Central memory CD8-positive, alpha-beta T cell (primary cell): ENCODE measurements at places on chromosomes 1 and 21.

- H3K36me3 ChIP-seq = peaks cover 8% of the 10 kb centered on the region
- H3K27me3 ChIP-seq = no peaks in the 10 kb centered on the region
- H3K27ac ChIP-seq = peak overlapping the region; percentile 95
- H3K4me3 ChIP-seq = peak overlapping the region; percentile 67
- H3K4me1 ChIP-seq = peaks cover 75% of the 10 kb centered on the region
Observed at GRCh38 chr1:41805771-41806471, 112.8 kb downstream of the HIVEP3 start.

GRCh38 chr1:2427051-2427450, 14.7 kb upstream of the PEX10 start:
- peaks cover 11% of the 10 kb centered on the region for H3K4me1 ChIP-seq
- H3K4me3 ChIP-seq = no peak overlapping the region
- no peaks in the 10 kb centered on the region for H3K36me3 ChIP-seq
- no peak for DNase-seq

GRCh38 chr1:203582568-203582967, 44.1 kb upstream of the ATP2B4 start:
- H3K27ac ChIP-seq = no peak overlapping the region
- no peak for DNase-seq
- H3K27me3 ChIP-seq = peaks cover 9% of the 10 kb centered on the region
- no peaks in the 10 kb centered on the region for H3K36me3 ChIP-seq
- H3K4me1 ChIP-seq = no peaks in the 10 kb centered on the region

GRCh38 chr1:160366731-160367515, at the start of gene NHLH1:
Gene NHLH1 (plus strand): TSS chr1:160367071. CDS start chr1:160370732, 3,661 bp downstream.
- no peak within 1 kb of the TSS for H3K27ac ChIP-seq
- H3K27me3 ChIP-seq = no peaks in the 10 kb centered on the region
- no peaks in the 10 kb centered on the region for H3K4me1 ChIP-seq
- H3K4me3 ChIP-seq = no peak within 1 kb of the TSS
- no peaks in the 10 kb centered on the region for H3K36me3 ChIP-seq

GRCh38 chr21:44930543-44930981, 9.3 kb upstream of the SLX9 start:
- H3K36me3 ChIP-seq = peaks cover 6% of the 10 kb centered on the region
- peak overlapping the region; percentile 93 for H3K4me3 ChIP-seq
- peaks cover 56% of the 10 kb centered on the region for H3K4me1 ChIP-seq
- peak overlapping the region; percentile 93 for H3K27ac ChIP-seq
- DNase-seq = peak; percentile 61
- no peaks in the 10 kb centered on the region for H3K27me3 ChIP-seq
